ENCODE measurements at places on chromosomes 16 and 17.
A peak's percentile ranks its signal among the peaks of the same experiment; 100 is the strongest.

GRCh38 chr17:43636426-43636825, 25.3 kb downstream of the MEOX1 start:
- DNase-seq = no peak

GRCh38 chr17:8118769-8119580, 661 bp upstream of the ALOXE3 start:
- peak; percentile 69 for DNase-seq

DNA sequence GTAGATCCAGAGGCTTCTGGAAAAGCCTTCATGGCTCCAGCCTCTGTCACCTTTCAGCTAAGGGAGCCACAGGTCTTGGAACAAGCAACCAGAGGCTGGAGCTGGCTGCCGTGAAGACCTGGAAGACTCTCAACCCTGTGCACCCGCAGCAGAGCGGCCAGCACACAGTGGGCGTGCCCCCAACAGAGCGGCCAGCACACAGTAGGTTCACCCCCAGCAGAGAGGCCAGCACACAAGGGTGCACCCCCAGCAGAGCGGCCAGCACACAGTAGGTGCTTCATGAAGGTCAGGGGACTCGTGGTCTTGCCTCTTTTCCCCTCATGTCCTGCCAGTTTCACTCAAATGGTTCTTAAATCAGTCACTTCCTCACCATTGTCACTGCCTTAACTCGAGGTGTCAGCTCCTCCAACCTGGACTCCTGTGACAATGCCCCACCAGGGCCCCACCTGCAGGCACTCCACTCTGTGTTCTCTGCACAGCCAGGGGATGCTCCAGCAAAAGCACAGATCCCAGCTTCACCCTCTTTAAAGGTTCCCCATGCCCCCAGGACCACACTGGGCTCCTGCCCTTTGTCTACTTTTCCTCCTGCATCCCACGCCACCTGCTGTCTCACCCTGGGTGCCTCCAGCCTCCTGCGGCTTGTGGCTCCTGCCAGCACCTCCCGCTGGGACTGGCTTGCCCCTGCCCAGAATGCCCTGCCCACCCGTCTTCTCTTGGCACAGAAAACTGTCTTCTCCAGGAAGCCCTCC, 42.4 kb upstream of the DOC2B start:
- no peak for DNase-seq

GRCh38 chr16:10741844-10742243, 1.8 kb upstream of the NUBP1 start:
- no peak for DNase-seq

DNA sequence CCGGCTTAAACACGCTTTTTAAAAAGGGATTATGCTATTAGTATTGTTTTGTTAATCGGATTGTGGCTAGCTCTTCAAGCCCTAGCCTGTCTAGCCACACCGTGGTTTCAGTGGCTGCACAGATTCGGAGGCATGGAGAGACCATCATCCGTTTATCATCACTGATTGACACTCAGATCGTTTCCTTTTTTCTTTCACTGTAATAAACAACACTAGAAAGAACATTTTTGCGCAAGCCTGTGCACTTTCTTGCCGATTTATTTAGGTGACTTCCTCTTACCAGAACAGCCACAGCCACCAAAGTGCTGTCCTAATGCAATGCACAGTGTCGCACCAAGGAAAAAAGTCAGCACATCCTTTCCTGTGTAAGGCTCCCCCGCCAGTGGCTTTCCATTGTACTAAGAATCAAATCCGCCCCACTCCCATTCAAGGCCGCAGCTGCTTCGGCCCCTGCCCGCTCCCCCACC, 78.2 kb downstream of the CRISPLD2 start:
- no peak for DNase-seq

- no peak for DNase-seq
Measured at GRCh38 chr16:79090966-79091365, 509.6 kb downstream of the MAF start.

DNA sequence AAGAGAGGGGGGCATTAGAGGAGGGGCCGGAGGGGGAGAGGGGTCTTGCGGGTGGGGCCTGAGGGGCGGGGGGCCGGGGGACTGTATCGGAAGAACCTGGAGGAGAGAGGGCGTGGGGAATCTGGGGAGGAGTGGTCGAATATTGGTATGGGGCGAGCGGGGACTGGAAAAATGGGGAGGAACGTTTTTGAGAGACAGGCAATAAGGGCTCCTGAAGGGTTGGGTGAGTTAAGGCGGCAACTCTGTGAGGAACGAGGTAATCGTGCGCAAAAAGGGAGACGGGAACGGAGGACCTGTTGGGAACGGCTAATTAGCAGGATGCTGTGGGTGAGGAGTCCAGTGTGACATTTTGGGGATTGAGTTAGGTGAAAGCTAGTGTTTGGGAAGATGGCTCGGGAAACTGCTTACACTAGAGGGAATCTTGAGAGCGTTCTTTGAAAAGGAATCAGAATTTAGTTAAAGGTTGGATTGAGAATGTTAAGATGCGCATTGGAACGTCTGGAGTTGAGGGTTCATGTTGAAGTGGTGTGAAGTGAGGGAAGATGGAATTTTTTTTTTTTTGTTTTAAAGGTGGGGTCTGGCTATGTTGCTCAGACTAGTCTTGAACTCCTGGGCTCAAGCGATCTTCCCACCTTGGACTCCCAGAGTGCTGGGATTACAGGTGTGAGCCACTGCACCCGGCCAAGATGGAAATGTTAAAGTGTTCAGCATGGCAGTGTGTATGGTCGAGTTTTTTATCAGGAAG, 662 bp downstream of the WIPF2 start:
- DNase-seq = no peak

DNA sequence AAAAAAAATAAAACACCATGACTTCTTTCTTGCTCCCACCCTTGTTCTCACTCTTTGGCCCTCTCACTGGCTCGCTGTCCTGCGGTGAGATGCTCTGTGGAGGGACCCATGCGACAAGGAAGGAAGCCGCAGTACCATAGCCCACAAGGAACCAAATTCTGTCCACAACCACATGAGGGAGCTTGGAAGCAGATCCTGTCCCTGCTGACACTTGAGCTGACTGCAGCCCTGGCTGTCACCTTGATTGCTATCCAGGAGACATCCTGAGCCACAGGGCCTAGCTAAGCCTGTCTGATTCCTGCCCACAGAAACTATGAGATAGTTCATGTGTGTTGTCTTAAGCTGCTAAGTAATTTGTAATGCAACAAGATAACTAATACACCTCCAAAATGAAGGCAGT, 4.8 kb upstream of the MT2A start:
- no peak for DNase-seq

DNA sequence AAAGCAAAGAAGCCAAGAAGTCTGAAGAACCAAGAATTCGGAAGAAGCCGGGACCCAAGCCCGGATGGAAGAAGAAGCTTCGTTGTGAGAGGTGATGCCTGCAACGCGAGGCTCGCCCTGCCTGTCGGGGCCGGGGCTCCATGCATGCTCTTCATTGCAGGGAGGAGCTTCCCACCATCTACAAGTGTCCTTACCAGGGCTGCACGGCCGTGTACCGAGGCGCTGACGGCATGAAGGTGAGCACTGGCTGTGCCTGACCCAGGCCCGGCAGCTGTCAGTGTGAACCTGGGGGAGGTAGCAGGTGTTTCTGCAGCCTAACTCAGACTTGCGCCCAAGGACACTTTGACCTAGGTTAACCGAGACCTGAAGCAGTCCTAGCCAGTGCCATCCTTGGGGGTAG, 12.0 kb downstream of the ZNF276 start:
- DNase-seq = no peak

Data from stimulated activated CD4-positive, alpha-beta T cell treated with anti-CD3 and anti-CD28 coated beads, Interleukin-1b, Interleukin-23, amount 100 ng/mL, for 1 hour (primary cell).